NCI-H1930 (cell line): ENCODE measurements at places on chromosomes 4 and X.

GRCh38 chr4:52822583-52822971 is 39.5 kb upstream of the RASL11B start:
- no peak for DNase-seq

GRCh38 chr4:139663561-139664138 is 2.0 kb upstream of the MGST2 start:
- DNase-seq: no peak

DNA sequence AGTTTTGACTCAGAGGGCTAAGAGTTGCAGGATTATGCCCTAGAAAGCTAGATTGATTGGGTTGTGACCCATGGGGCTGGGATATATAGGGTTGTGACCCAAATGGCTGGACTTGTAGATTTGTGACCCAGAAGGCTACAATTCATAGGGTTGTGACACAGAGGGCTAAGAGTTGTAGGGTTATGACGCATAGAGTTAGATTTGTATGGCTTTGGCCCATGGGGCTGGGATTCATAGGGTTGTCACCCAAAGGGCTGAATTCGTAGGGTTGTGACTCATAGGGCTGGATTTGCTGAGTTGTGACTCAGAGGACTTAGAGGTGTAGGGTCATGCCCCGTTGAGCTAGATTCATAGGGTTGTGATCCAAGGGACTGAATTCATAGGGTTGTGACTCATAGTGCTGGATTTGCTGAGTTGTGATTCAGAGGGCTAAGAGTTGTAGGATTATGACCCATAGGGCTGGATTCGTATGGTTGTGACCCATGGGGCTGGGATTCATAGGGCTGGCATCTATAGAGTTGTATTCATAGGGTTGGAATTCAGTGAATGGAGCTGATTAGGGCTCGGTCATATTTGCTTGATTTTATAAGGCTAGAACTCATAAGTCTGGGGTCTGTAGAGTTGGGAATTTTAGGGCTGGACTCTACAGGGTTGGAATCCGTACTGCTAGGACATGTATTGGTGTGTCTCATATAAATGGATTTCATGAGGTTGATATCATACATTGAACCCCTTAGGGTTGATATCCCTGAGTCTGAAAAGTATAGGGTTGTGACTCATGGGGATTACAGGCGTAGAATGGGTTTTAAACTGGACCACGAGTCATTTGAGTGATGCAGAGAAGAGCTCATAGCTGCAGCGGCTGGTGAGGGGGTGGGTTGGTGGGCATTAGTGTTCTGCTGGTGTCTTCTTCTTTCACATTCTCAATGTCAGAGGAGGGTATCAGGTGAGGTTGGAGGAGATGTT is 125.7 kb downstream of the CRLF2 start:
- no peak for DNase-seq

DNA sequence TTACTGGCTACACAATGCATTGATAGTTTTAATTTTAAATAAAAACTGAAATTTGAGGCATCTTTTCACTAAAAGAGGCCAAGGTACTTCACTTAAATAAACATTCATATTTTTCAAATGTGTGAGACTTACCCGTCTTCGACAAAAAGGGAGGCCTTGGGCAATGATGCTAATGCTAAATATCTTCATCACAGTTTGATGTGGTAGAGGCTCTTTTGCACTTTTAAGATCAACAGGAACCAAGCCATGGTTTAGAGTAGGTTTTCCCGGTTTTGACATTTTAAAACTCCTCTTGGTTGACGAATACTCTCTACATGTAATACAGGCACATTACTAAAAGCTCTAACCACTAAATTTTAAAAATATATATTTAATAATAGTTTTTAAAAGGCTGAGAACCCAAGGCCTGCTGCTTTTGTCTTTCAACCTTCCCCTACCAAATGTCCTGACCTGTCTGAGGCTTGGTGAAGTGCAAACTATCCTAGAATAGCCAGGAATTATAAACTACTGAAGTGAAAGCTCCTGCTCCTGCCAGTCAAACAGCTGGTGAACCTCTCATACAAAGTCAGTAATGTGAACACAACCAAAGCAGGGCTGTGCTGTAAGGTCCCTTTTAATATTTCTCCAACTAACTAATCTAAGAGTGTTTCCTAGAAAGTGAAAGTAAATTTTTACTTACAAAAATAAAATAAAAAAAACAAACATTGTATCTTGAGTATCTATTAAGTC is 153.7 kb downstream of the FBXW7 start:
- DNase-seq: no peak

GRCh38 chrX:107721318-107721717 is 54.3 kb downstream of the TSC22D3 start:
- no peak for DNase-seq

DNA sequence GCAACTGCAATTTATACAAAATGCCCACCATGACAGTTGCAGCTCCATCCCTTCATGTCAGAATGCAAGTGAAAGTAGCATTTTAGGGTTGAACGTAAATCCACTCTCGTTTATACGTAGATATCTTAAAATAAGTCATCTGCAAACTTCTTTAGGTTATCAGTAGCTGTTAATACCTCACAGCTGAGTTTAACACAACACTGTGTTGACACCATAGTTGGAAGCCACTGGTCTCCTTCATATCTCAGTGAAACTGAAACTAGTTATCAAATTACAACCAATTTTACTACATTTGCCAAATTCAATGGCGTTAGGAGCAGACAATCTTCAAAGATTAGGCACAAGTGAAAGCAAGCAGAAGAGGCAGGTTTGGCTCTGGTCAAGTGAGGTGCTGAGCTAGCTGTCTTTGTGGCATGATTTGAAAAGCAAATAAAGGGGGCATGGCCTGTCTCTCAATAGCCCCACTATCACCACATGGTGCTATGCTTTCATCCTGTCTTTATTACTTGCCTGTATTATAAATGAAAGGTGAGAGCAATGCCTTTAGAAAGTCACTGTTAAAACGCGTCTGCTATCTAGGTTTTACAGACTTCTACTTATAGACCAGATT is 12.3 kb downstream of the PPP3CA start:
- no peak for DNase-seq

GRCh38 chr4:184763150-184763780 is 29.4 kb upstream of the CENPU start:
- no peak for DNase-seq

DNA sequence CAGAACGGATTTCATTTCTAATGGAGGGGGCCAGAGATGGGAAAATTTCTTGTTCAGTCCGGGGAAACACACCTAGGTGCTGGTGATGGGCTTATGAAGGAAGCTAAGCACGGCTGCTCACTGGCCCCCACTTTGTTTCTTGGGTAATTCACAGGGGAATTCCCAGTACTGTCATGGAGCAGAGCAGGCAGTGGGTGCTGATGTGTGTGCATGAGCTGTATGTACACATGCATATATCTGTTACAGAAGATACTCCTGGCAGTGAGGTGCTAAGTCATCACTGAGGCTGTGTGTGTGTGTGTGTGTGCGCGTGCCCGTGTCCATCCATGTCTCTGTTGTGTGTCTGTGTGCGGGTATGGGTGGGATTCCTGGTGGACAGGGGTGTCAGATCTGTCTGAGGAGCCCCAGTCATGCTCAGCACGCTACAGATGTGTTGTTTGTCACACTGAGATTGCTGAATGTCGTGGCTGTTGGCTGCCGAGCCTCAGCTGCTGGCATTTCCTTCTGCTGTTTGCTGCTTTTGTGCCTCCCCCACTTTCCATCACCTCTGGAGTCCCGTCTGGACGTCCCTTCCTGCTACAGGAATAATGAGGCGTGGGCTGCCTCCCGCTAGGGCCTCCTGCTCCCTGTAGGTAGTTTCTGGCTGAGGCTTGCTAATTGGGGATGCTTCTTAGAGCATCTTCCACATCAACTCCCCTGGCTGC is 53.3 kb downstream of the JADE1 start:
- DNase-seq: no peak

- DNase-seq: no peak
Measured at GRCh38 chr4:144787365-144788258, 141.7 kb downstream of the HHIP start.

DNA sequence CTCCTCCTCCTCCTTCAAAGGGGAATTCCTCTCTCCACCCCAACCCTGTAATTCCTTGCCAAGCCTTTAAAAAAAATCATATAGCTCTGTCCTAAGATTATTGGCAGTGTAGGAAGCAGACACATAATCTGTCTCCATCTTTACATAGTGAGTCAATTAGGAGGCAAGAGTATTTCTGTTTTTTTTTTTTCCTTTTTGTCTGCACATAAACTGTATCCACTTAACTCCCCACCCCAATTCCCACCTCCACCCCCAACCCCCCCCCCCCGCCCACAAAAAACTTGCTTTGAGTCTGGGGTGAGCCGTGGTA is 182.5 kb downstream of the RASL11B start:
- DNase-seq: no peak
